HCT116 (cell line): ENCODE measurements at places on chromosomes 2 and 18. TPM values are rescaled to one million over a fixed set of nuclear protein-coding genes. Genes with fewer than 3 reads are reported as not detected.

Gene PXDN
- total RNA-seq: 10.7 TPM

Gene CYP27C1
- total RNA-seq: not detected

Gene KCNJ13
- not detected for total RNA-seq

Gene ALPG
- 0.10 TPM for total RNA-seq

- no peak for DNase-seq
Measured at GRCh38 chr2:5749347-5749746, 57.2 kb downstream of the SOX11 start.

Gene FZD7
- total RNA-seq: 14.6 TPM

- peak; percentile 12 for DNase-seq
Measured at GRCh38 chr2:215830304-215830703, 183.0 kb downstream of the MREG start.

- DNase-seq: no peak
Measured at GRCh38 chr18:45627204-45627526, 11.9 kb downstream of the SLC14A2 start.

Gene SOX11
- total RNA-seq: 0.02 TPM

Gene HOXD10
- not detected for total RNA-seq

- no peak for DNase-seq
Measured at GRCh38 chr2:120103723-120104467, 91.0 kb downstream of the EPB41L5 start.

Gene TRAF3IP1
- 19.4 TPM for total RNA-seq

Gene LRP2
- total RNA-seq: 0.20 TPM

Gene SNED1
- 9.6 TPM for total RNA-seq

Gene SOCS6
- total RNA-seq: 53.4 TPM

DNA sequence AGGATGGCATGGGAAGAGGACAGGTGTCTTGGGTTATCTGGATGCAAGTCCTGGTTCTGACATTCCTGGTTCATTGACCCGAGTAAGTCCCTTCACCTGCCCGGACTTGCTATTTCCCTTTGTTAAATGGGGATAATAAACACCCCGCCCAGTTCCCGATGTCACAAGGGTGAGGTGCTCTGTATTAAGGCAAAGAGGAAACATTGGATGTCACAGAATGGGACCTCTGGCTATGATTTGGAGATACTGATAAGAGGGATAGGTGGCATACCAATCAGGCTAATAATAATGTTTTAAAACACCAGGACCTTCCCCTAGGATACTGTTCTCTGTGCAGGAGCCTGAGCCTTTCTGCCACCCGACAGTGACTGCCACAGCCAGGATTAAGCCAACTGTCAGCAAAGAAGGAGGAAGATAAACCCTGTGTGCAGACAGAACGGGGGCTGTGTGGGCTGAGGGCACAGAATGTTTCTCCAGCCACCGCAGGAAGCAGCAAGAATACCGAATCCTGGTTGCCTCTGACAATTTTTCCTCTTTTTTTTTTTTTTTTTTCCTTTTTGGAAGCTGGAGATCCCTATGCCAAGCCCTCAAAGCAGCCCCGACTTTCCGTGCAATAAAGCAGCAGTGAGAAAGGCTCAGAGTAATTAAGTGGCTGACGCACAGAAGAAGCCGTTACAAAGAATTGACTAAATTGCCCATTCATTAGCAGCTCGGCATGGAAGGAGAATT is 336.6 kb downstream of the SMAD2 start:
- DNase-seq: no peak

- DNase-seq: no peak
Measured at GRCh38 chr2:216480221-216480620, 18.4 kb upstream of the RPL37A start.

Gene ANKRD44
- total RNA-seq: 2.7 TPM

DNA sequence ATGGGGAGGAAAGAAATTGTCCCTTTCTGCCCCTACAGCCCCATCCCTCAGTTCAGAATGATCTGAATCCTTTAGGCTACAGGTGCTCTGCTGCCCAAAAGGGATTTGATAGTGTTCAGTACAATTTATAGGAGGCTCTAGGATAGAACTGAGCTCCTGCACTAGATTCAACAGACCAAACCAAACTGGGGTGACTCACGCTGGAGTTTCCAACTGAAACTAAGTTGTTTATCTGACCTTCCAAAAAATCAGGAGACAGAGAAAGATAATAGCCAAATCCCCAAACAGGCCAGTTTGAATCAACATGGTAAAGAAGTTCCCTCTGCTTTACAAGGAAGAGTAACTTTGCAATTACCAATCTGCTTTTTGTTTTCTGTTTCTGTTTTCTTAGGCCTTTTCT is 72.7 kb upstream of the MBOAT2 start:
- no peak for DNase-seq

Gene NYAP2
- not detected for total RNA-seq

- DNase-seq: no peak
Measured at GRCh38 chr2:2016651-2017311, 272.5 kb upstream of the PXDN start.

GRCh38 chr2:12861344-12861930 is 144.7 kb downstream of the TRIB2 start:
- no peak for DNase-seq

Gene GREB1
- total RNA-seq: 6.2 TPM

GRCh38 chr18:31546476-31546875 is 45.2 kb upstream of the TTR start:
- no peak for DNase-seq

DNA sequence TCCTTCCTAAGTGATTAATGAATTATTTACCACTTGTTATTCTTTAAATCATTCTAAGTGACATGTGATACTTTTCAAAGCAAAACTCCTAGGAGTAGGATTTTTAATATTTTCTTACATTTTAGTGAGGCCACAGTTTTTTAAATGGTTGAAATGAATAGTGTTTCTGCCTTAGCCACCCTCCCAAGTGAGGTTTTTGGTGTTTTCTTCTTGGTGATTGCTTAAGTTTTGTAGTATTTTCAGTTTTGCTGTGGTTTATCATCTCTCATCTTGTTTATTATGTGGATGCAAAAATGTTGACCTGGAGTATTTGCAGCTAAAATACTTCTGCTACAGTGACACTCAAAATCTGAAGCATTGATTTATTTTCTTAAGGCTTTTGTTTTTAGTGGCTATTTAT is 9.8 kb downstream of the AFTPH start:
- no peak for DNase-seq

Gene RBBP8
- 66.6 TPM for total RNA-seq

Gene DNER
- 2.9 TPM for total RNA-seq

Gene NEURL3
- not detected for total RNA-seq

Gene CCDC102B
- total RNA-seq: 1.9 TPM

- no peak for DNase-seq
Measured at GRCh38 chr2:145710303-145710702, 1190.4 kb upstream of the ZEB2 start.
